Kasumi-1 (cell line): ENCODE measurements at places on chromosomes 3 and 15.

- no peak for DNase-seq
Observed at GRCh38 chr15:43932907-43933306, 106.1 kb downstream of the WDR76 start.

GRCh38 chr15:83873966-83874365 lies 220.0 kb downstream of the ADAMTSL3 start:
- no peak for DNase-seq

DNA sequence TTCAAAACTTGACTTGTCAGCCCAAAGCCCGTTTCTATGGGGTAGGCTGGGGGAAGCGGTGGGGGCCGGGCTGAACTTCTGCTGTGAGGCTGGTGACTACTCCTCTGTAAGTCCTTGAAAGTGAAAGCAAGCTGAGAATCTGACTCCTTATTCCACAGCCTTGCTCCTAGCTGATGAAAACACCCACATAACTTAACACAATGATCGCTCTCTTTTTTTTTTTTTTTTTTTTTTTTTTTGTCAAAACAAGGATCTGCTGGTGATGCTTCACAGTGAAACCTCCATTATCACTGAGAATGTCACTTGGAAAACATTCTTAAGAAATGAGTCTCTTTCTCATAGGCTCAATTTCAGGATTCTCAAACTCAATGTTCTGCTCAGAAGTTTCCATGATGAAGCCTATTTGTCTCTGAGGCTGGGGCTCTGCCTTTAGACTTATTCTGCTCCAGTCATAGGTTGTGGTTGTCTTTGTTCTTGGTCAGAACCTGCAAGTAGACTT lies 31.4 kb upstream of the TKT start:
- no peak for DNase-seq

- DNase-seq = no peak
Observed at GRCh38 chr15:75198560-75199356, 2.9 kb upstream of the C15orf39 start.

DNA sequence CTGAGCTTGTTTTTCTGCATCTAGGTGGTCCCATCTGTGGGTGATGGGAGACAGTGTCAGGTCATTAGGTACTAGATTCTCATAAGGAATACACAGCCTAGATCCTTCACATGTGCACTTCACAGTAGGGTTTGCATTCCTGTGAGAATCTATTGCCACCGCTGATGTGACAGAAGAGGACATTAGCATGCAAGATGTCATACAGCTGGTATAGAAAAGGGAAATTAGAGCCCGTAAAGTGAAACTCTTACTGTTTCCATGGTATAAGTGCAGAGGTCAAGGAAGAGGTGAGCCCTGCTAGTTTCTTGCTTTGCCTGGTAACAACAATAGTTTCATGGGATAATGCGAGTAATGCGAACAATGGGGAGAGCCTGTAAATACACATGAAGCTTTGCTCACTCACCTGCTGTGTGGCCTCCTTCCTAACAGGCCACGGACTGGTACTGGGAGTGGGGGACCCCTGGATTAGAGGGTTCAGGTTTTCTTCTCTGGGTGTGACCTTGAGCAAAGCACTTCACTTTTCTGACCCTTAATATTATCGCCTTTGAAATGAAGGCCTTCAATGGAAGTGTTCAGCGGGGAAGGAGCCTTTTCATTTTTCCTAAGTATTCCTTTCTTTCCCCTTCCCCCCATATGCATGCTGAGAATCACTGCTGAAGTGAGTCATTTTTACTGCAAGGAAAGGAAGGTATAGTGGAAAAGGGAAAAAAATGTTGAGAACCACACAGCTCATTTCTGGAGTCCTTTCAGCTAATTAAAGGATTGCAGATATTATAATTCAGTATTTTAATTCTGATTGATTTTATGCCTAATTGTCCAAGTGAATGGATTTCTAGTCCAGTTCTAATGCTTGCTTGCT lies 286.4 kb downstream of the UBE2E2 start:
- DNase-seq = no peak

GRCh38 chr15:35827911-35828310 lies 281.9 kb upstream of the DPH6 start:
- no peak for DNase-seq

DNA sequence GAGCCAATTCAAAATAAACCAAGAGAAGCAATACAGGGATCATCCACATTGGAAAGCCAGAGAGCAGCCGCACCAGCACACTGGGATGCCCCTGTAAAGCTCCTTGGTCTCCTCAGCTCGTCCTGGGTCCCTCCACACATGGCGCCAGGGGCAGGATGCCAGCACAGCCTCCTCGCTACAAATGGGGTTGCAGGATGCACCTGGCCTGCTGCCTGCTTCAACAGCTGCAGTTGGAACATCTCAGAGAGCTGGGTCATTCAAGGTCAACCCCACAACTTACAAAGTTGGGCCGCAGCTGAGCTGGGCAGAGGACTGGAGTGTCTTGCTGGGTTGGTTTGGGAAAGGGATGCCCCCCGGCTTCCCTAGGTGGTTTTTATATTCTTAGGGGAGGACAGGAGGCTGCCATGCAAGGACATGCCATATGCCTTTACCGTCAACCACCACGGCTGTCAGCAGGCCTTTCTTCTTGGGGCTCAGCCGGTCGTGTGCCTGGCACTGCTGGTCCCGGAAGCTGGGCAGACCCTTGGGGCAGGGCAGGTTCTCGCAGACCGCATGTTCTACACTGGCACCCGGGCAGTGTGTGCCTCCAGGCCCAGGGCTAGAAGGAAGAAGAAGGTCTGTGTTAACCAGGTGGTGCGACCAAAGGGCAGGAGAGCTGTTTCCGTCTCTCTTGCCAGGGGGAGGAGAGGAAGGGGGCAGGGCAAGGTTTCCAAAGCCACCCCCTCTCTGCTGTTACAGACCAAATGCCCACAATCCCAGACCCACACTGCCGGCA lies 225.2 kb downstream of the ADAMTS17 start:
- no peak for DNase-seq

GRCh38 chr3:164612751-164613150 lies 465.5 kb downstream of the SI start:
- DNase-seq = no peak

DNA sequence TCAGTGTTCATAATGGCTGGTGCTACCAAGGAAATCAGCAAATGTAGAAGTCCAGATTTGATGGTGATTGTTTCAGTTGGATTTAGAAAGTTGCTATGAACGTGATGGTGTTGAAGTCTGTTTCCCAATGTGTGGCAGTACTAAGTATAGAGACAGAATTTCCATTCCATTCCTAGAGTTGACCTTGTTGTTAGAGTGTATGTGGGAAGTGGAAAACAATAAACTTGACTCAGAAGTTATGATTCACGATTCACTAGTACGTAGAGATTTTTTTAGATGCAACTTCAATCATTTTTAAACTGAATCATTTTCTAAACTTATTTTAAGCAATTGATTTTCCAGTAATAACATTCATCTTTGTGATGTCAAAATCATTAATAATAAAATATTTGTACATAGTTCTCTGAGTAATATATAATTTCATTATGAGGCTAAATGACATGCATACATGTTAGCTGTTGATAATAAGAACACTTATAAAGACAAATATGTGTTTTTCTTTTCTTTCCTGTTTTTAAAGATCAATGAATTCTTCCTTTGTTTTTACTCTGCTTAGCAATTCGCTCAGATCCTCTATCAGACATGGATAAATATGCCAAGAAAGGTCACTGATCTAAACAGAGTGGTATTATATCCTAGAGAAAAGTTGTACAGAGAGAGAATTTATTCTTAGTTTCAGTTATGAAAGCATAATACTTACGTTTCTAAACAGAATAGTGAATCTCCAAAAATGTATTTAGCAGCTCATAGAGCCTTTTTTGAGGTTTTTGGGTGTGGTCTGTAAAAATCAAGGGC lies 108.8 kb upstream of the GPR149 start:
- DNase-seq = no peak
